A549 (cell line): ENCODE measurements at places on chromosomes 5 and 9. TPM values are rescaled to one million over a fixed set of nuclear protein-coding genes. Genes with fewer than 3 reads are reported as not detected.

Gene IRX4
- polyA plus RNA-seq = 0.05 to 0.06 TPM in 2 of 3 replicates, not detected in the other

DNA sequence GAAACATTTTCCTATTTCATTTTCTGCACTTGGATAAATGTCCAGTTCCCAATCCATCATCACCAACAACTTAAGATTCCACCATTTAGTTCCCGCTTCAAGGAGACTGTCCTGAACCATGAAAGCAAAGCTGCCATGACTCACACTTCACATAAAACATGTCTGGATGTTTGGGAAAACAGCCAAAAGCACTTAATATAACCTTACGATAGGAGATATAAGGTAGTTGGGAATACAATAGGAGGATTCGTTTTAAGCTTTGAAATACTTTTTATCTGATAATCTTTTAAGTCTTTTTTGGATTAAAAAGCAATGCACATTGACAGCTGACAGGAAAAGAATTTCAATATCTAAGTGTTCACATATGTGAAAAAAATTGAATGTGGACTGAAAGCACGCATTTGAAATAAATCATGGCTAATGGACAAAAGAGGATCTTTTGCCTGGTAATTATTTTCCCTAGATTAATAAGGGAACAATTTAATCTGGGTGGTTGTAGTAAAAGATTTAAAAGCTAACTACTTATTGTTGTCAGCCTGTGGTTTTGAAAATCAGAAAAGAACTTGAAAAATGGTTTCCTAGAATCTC lies 17.3 kb upstream of the TGFBI start:
- DNase-seq = peak; percentile 84

Gene DIPK1B
- 6.0 to 8.2 TPM (median 6.7 TPM) in 3 replicates for polyA plus RNA-seq

Gene ICE1
- polyA plus RNA-seq = 16.3 to 17.6 TPM (median 16.9 TPM) in 3 replicates

- DNase-seq = no peak
Observed at GRCh38 chr9:126650404-126651341, 36.9 kb downstream of the LMX1B start.

- no peak for DNase-seq
Observed at GRCh38 chr5:34868791-34869190, 29.8 kb downstream of the TTC23L start.

DNA sequence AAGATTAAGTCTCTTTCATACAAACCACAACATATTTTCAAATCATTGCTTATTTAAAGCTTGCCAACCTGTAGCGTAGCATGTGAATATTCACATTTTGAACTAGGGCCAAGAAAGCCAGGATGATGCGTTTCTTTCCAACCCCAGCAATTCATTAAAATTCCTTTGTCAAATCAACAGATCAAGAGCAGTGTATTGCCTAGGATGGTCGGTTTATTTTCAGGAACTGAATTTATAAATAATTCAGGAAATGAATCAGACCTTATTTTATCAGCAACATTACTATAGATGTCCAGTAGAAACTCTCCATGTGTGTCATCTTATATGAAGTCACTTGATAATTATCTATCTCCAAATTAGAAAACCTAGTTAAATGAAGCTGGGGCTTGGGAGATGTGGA lies 13.2 kb upstream of the AUH start:
- no peak for DNase-seq

DNA sequence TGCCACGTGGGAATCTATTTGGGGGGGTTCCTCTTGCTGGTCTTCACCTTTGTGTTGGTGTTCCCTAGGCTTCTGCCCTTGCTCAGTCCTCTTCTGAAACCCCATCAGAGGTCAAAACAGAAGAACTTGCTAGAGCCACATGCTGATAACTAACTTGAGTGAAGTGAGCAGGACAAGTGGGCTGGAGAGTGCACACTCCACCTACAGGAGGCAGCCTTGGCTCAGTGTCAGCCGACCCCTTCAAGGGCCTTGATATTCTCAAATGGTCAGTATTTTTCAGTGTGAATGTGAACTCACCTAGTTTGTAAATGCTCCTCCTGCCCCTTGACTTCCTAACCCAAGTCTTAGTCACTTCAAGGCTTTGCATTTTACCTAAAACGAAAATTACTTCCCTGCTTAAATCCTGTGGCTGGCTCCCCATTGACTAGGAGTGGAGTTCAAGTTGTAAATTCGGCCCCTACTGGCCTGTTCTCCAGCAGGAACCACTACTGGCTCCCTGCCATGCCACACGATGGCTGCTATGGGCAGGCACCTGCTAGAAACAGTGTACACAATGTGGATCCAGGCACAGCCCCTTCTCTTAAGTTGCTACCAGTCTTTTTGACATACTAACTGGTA lies 3.6 kb upstream of the SLC1A3 start:
- no peak for DNase-seq

Gene FOXD4L4
- 0.05 to 0.09 TPM in 2 of 3 replicates, not detected in the other for polyA plus RNA-seq

GRCh38 chr5:155275222-155275621 lies 261.7 kb downstream of the KIF4B start:
- DNase-seq = no peak

- no peak for DNase-seq
Observed at GRCh38 chr5:9188131-9188530, 357.7 kb downstream of the SEMA5A start.

Gene GFI1B
- polyA plus RNA-seq = not detected in 3 replicates

Gene SGCD
- polyA plus RNA-seq = 7.6 to 9.0 TPM (median 7.6 TPM) in 3 replicates
